ENCODE measurements at places on chromosomes 2 and 18.

DNA sequence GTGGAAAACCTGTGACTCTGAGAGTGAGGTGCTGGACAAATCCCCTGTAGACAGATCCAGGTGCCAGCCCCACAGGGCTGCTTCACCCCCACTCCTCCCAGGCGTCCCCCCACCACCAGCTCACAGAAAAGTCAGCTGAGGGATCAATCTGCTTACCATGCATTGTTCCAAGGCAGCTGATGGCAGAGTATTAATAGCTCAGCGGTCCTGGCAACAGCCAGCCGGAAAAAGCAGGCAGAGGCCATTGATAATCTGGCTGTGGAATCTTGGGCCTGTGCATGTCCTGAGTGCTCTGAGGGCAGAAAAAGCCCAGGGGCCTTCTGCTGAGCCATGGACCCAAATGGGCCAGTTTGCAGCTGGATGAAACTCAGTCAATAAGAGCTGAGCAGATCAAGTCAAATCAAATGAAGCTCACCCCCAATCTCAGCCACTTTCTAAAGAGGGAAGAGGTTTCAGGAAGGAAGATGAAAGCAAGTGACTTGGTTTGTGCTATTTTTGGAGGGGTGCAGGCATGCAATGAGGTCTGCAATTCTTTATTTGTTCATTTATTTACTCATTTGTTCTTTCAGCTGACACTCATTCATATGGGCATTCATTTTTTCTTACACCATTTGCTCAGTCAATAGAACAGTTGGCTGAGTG is 63.4 kb downstream of the GYPC start:
- no peak for DNase-seq

DNA sequence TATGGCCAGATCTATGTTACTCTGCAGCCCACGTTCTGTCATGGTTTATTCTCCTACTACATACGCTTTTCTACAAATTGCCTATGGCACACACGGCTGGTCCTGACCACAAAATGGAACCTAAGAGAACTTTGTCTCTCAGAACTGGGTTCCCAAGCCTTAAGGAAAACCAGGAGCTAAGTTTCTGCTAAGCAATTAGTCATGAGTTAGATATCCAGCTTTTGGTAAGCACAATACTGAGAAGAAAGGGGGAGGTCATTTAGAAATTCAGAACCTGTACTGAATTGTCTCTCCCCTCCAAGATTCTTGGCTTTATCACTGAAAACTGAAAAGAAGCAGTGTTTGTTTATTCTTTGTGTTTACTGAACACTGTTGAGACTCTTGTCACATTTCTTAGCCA is 283.5 kb upstream of the TANK start:
- DNase-seq = no peak

GRCh38 chr2:113208396-113208795 is 34.6 kb downstream of the PSD4 start:
- no peak for DNase-seq

DNA sequence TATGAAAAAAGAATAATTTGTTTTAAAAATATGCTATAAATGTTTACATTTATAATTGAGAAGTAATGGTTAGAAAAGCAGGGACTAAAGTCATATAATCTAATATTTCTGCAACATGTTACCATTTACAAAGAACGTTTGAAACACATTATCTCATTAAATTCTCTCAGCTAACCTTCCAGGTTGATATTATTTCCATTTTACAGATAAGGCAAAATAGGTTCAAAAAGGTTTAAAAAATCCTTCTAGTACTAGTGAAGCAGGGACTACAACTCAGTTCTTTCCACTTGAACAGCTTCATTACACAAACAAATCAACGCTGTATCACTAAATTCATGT is 875 bp downstream of the FASTKD1 start:
- no peak for DNase-seq

DNA sequence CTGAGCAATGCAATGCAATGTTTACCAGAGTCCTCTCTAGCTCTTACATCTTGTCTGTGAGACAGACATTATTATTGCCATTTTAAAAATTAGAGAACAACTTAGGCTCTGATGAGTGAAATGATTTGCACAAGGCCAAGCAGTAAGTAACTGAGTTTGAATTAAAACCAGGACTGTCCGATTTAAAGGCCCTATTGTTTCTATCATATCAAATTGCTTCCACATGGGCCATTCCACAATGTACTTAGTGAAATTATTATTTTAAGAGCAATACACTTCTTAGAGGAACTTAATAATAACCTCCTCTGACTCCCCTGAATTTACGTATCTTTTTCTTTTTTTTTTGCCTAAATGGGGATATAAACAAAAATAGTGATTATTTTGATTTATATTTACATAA is 64.6 kb downstream of the PLCL1 start:
- no peak for DNase-seq

- no peak for DNase-seq
Measured at GRCh38 chr2:12928775-12929401, 212.2 kb downstream of the TRIB2 start.

DNA sequence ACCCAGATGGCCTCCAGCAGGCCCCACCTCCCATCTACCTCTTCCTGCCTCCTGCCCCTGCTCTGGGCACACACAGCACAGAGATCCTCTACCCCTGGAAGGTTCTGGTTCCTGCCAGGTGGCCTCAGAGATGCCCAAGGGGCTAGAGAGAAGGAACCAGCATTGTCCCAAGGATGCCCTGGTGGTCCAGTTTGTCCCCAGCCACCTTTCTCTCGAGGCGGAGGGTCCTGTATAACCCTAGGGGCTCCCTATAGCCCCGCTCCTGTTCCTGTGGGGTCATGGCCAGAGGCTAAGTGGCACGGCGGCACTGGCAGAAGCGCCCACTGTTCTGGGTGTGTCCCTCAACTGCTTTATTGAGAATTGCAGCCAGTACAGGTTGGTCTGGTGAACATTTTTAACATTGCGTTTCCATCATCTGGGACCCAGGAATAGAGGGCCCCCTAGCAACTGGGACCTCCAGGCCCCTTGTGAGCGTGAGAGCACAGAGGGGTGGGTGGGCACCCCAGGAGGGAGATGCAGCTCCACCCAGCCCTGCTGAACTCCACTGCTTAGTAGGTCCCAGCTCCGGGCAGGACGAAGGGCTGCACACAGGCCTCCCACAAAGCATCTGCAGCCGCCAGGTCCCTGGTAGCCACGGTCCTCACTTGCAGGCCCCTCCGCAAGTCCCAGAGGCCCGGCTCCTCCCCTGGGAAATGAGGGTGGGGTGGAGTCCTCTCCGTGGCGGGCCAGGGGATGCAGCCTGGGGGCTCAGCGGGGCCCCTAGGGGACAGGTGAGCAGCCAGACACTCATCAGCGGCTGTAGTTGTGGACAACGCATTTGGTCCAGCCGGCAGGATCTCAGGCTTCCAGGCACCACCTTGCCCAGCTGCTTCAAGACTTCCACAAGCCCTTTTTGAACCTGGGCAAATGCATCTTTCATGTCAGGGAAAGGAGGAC is 33.1 kb downstream of the GPC1 start:
- peak; percentile 60 for DNase-seq

- DNase-seq = no peak
Measured at GRCh38 chr18:22822841-22823508, 110.2 kb upstream of the RBBP8 start.

- DNase-seq = no peak
Measured at GRCh38 chr2:232420463-232421188, 14.0 kb downstream of the ALPG start.

DNA sequence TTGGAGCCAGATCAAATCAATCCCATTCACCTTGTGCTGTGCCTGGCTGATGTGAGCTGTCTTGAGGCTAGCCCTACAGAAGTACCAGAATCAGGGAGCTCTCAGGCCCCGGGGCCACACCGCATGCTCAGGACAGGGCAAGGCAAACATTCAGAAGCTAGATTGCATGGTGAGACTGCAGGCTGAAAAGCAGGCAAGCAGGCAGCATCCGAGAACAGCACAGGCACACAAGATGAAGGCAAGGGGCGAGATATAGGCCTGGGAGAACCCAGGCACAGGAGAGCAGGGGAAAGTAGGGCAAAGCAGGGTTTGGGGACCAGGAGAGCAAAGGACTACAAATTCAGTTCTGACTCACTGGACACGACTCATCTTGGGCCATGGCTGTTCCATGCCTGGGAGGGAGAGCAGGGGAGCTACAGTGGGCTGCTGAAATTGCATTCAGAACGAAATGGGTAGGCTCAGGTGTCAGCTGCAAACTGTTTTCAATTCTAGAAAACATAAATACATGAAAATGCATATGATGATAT is 59.6 kb downstream of the GALNT14 start:
- DNase-seq = no peak

DNA sequence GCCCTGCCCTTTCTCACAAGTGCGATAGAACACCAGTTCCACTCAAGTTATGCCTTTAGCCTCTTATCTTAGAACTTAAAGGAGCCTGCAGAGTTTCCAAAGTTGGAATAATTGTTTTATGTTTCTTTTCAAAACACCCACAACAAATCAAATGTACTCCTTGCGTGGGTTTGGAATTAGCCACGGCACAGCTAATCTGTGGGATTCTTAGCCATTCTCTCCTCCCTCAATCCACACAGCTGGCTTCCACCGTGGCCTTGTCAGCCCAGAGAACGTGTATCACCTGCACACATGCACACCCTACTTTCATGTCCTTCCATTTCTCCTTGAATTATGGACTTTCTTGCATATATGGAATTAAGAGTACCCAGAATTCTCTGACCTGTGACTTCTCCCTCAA is 135.1 kb upstream of the LTBP1 start:
- DNase-seq = no peak

DNA sequence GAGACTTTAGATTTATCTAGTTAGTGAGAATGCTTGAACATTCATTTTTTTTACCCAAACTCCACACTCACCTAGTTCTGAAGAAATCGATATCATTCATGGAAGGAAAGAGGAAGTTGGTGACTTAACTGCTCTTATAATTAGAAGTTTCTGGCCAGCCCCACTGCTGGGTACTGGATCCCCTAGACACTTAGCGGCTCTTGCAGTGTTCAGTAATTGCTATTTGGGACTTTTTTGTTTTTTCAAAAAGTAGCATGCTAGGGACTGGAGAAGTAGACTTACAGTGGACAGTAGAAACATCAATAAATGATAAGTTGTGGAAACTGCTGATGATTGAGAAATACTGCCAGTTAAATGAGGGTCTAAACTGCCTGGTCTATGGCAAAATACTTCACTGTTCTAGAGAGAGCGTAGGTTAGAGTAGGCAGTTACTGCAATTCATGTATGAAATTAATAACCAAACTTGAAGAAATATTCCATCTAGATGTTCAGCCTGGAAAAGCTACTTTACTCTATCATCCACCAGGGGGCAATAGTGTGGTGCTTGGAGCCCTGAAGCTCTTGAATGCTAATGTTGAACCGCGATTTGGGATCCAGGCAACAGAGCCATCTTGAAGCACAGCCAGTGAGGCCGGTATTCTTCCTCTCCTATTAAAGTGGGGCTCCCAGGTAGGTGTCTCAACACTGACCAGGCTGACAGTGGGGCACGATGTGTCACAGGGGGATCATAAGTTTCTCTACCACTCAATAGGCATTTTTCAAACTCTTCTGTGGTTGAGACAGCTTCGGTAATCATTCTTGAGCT is 146.1 kb upstream of the SESTD1 start:
- DNase-seq = no peak

DNA sequence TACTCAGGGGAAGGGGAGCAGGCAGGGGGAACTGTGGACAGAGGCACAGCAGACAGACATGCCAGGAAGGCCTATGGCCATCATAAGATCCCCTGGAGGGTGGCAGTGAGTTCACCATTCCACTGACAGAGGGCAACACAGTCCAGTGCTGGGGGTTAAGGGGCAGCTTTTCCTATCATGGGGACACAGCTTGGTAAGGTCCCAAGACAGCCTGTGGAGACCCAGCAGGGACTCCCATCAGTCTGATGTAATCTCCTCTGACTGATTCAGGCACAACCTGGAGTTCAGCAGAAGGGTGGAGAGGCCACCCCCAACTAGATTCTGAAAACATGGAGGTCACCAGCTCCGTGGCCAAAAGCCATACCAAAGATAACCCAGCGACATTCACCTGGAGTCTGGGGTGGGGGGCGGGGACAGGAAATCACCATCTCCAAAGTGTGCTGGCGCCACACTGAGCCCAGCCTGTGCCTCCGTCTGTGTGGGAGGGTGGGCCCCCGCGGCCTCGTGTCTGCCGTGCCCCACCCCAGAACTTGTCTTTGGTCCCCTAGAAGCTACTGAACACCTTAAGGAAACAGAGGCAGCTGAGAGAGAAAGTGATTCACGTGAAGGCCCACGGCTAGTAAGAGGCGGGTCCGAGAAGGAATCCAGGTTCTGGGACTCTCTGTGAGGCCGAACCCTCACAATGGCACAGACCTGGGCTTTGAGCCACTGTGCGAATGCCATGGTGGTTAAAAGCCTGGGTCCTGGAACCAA is 28.6 kb downstream of the DNMT3A start:
- no peak for DNase-seq
